ENCODE measurements at places on chromosomes 7 and 10.
A peak's percentile ranks its signal among the peaks of the same experiment; 100 is the strongest.

GRCh38 chr7:30572212-30572841, 22.4 kb upstream of the GARS1 start:
- no peak for DNase-seq

- DNase-seq: no peak
These were observed 557 bp downstream of the BAG3 start for GRCh38 chr10:119651514-119652360.

DNA sequence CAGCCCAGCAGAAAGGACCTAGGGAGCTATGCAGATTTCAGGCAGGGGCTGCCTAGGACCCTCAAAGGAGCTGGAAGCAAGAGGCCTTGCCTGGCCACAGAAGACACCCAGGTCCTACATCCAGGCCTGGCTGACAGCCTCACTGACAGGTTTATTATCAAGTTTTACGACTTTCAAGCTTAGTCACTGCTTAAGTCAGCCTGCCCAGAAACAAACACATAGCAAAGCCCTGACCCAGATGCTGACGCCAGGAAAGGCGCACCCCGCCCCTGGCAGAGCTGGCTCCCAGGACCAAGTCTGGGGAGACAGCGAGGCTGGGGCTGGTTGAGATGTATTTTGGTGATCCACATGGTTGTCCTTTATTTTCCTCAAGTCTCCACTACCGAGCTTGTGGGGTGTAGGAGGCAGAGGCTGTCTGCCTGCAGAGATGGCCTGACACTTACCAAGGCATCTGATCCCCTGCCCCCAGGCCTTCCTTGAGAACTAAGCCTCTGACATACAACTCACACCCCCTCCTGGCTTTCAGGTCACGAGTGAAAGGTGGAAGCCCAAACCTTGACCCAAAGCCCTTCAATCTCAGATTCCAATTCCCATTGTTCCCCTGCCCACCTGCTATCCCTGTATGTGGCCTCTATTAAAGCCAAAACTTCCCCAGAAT, 80.7 kb upstream of the EMX2 start:
- DNase-seq: no peak

DNA sequence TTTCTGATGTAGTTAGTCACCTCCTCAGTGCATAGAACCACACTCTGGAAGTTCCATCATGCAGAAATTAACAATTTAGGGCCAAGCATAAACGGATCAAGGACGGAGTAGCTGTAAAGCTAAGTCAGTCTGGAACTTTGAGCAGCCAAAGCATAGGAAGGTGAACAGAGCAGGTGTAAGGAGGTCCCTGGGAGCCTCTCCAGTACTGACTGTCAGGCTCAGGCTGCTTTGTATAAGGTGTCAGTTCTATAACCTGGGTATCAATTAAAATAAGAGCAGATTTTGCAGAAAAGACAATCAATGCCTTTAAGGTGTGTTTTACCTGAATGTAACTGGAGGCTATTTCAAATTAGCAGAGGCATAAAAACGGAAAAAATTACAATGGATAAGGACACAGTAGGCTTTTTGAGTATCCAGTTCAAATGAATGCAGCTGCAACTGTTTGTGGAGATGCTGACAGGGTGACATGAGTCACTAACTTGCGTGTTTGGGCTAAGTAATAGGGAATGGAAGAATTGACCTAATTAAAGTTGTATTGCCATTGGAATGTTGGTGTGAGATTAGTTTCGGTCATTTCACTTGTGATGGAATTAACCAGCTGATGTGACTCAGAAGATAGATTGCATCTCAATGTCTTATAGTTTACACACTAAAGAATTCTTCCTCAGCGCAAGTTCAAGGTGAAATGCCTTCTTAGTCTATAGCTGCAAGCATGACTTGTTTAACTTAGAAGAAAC, 417.9 kb upstream of the CNTNAP2 start:
- DNase-seq: no peak

DNA sequence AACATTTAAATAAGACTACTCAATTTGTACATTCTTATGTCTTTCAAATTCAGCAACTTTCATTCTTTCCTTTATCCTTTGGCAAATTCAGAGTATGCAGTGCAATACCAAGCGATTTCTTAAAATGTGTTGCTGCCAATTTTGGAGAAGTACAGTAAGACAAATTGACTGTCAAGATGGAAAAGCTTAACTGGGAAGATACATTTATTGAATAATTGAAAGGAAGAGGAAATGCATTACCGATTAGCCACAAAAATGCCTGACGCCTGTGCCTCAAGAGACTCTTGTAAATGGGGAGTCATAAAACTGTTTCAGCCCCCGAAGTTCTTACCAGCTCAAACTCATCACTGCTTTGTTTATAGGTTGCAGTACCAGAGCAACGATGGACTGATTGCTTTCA, 373.3 kb upstream of the GALNT17 start:
- no peak for DNase-seq

DNA sequence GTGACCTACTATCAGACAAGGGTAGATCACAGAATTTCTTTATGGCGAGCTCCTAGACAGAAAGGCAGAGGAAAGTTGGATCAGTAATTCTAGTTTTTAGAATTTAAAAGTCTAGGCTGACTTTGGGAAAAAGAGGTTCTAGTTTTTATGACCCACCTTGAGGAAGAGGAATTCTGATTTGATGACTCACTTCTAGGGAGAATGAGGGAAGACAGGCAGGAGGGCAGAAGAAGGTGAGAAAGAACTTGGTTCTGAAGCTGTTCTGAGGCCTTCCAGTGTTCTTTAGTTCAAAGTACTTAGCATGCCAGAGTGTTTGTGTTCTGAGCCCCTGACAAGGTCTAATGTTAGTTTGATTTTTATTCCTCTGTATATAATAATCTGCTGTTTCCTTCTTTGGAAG, 97.2 kb downstream of the PODXL start:
- no peak for DNase-seq

DNA sequence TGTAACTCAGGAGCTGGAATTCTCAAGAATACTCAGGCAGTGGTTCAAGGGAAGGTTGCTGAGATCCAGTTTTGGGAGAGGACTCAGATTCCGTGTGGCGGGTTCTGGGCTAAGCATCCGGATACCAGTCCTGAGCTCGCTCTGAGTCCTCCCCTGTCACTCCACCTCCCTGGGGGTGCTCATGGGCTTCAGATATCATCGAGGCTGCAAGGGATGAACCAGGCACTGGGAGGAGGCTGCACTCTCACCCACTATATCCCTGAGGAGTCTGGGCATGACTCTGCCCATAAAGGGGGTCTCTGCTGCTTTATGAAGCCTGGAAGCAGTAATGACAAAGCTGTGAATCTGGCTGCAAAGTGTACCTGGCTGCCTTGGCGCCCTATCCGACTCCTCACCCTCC, 188.5 kb downstream of the TNS3 start:
- no peak for DNase-seq

- DNase-seq: no peak
These were observed 5.5 kb upstream of the VGF start for GRCh38 chr7:101170617-101171441.

DNA sequence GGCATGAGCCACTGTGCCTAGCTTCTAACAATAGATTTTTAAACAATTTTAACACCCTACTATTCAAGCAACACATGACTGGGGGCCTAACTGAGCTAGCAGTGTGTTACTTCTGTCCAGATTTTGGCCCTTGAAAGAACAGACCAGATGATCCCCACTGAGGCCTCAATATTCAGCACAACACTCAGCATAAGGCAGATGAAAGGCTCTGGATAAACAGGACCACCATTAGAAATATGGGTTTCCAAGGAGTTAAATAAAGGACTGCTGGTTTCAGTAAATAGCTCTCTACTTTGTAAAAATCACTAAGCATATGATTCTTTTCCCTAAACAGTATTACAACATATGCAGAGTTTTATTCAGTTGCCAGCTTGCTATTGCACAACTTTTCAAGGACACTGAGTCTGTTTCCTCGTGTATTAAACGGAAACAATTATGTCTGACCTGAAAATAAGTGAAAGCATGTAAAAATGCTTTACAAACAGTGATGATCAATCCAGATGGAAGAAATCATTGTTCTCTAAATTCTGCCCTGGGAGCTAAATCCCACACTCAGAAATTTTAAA, 23.8 kb upstream of the FZD1 start:
- DNase-seq: peak; percentile 26

All from AML-193 (cell line).